ENCODE measurements at places on chromosomes 3 and 15.

- no peak for DNase-seq
Measured at GRCh38 chr3:46854555-46854991, 8.7 kb downstream of the MYL3 start.

DNA sequence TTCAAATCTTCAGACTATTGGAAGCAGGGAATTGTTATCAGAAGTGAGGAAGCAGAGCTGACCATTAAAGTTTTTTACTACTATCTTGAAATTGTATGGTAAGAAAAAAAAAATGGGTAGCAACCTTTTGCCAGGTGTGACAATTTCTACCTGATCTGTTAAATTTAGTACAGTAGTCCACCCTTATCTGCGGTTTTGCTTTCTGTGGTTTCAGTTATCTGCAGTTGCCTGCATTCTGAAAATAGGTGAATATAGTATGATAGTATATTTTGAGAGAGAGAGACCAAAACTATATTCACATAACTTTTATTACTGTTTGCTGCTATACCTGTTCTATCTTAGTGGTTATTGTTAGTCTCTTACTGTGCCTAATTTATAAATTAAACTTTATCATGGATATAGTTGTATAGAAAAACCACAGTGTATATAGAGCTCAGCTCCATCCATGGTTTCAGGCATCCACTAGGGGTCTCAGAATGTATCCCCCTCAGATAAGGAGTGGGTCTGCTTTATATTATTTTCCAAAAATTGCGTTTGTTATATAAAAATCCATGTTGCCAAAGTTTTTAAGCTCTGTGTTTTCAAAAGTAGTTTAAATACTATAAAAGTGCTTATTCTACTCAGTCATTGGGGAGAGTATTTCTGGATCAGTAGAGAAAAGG is 69.9 kb downstream of the PTPRG start:
- DNase-seq, result no peak

- no peak for DNase-seq
Measured at GRCh38 chr3:177201700-177202397, 4.6 kb upstream of the TBL1XR1 start.

GRCh38 chr3:44501971-44502370 is 24.5 kb upstream of the ZNF445 start:
- no peak for DNase-seq

DNA sequence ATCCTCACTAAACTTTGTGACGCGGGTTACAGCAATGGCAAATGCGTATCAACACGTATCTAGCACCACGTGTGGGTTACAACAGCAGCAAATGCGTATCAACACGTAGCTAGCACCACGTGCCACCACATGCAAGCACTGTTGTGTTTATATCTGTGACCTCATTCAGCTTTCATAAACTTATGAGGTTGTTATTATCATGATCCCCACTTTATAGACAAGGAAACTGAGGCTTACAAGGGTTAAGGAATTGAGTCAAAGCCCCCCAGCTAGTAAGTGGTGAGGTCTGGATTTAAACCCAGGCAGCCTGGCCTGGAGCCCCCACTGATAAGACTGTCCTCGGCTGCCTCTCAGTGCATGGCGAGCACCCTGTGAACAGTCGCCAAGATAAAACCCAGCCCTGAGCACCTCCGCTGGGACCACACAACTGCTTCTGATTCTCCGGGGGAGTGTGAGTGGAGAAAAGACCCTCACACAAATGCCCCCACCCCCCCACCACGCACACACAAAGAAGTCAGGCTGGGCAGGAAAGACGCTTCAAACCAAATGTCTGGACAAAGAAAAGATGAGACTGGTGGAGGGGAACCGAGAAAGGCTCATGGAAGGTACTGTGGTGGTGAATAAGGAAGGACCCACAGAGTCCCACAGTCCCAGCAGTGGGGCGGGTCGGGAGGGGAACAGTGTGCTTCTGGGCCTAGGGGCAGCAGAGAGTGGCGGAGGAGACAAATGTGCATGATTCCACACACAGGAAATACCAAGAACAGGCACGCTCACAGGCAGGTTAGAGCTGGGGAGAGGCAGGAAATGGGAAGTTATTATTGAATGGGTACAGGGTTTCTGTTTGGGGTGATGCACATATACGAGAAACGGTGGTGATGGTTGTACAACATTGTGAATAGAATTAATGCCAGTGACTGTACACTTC is 173.4 kb downstream of the XXYLT1 start:
- DNase-seq, result no peak
